ENCODE measurements at places on chromosomes 5 and 9.

- DNase-seq: no peak
Observed at GRCh38 chr9:21477466-21477865, 4.6 kb downstream of the IFNE start.

DNA sequence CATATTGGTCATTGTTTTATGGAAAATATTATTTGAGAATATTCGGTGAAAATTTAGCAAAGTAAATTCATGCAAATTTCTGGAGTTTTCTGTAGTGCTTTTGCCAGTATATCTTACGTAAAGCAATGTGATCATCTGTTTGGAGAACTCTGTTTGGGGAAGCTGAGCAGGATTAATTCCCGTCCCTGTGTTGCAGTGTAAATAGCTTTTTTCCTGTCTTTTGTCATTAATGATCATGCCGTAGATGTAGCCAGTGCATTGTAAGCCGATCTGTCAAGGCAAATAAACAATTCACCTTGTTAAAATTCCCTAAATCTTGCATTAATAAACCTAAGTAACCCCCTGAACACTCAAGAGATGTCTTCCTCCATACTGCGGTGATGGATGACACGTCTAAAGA, 39.2 kb downstream of the PPIC start:
- no peak for DNase-seq

DNA sequence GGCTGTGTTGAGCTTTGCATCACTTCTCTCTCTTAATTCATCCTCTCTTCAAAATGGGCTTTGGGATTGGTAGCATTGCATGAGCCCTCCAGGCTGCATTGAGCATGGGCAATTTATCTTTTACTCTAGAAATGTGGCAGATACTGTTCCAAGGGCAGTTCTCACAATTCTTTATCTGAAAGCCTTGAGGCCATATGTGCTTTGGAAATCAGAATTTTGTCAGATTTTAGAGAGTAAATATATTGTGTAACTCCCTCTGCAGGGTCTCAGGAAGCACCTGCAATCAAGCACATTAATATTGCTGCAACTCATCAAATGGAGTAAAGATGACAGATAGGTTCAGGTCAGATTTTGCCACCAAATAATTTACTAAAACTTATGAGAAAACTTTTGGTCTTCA, 17.6 kb downstream of the ALDOB start:
- no peak for DNase-seq

GRCh38 chr5:179288809-179289185, 56.5 kb downstream of the ADAMTS2 start:
- DNase-seq: no peak

GRCh38 chr5:159040181-159040580, 59.5 kb downstream of the EBF1 start:
- DNase-seq: no peak

DNA sequence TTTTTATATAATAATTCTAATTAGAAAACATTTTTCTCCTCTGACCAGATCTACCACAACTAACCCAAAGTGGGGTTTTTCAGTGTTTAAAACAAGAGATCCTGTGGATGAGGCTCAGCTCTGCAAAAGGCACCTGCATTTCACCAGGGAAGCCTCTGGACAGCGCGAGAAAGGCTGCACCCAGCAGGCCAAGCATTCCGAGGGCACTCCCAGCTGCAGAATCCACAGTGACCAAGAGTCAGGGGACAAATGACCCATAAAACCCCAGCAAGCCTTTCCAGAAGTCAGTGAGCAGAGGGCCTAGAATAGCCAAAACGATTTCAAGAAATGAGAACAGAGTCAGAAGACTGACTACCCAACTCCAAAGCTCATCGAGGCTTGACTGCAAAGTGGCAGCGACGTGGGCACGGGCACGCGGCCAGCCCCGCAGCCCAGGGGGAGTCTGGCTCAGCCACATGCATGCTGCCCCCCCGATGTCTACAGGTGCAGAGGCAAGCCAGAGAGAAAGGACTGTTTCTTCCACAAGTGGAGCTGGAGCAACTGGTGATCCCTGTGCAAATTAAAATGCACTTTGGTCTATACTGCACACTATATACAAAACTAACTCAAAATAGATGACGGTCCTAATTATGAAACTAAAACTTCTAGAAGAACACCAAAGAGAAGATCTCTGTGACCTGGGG, 26.2 kb downstream of the TPPP start:
- no peak for DNase-seq

DNA sequence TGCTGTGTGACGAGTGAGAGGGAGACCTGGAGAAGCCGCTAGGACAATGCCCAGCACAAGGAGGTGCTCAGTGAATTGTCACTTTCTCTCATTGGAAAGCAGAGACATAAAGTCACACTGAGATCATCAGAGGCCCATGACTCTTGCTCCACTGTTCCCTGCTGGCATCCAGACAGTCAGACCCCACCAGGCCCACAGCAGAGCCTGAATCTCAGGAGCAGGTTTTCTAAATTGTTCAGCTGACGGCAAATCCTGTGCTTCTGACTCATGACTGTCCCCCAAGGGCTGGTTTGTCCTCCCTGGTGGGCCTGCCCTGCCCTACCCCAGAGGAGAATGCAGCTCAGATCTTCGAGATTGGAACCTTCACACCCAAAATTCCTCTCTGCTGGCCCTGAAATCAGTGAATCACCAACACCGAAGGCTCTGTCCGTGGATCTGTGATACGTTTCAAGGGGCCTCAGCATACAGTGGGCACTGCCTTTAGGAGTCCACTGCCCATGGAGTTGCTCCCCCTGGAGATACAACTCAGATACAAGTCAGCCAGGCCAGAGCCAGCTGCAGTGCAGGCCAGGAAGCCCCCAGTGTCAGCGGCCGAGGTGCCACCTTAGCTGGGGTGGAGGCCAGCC, 2.7 kb downstream of the PTGES start:
- no peak for DNase-seq

DNA sequence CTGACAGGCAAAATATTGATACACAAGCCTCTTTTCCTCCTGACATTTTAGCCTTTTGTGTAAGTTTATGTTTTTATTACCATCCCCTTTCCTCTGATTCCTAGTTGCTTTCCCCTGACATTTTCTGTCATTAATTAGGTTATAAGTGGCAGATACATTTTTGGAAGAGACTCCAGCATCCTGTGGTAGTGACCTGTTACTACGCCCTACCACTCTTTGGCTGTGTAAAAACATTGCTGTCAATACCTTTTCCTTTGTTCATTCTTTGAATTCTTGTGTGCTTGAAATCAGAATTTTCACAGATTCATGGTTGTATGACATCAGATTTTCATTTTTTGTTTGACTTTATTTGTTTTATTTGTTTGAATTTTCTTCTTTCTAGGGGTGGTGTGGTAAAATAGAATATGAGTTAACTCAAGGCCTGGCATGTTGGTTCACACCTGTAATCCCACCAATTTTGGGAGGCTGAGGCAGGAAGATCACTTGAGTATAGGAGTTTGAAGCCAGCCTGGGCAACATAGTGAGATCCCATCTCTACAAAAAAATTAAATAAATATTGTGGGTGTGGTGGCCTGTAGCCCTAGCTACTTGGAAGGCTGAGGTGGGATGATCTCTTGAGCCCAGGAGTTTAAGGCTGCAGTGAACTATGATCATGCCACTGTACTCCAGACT, 43.4 kb downstream of the UBE2R2 start:
- DNase-seq: no peak

GRCh38 chr9:31034311-31034710, 1350.1 kb upstream of the ACO1 start:
- DNase-seq: no peak

GRCh38 chr9:130073373-130073772, 19.7 kb downstream of the GPR107 start:
- DNase-seq: no peak

GRCh38 chr5:149665416-149666175, 64.5 kb upstream of the PPARGC1B start:
- DNase-seq: no peak

DNA sequence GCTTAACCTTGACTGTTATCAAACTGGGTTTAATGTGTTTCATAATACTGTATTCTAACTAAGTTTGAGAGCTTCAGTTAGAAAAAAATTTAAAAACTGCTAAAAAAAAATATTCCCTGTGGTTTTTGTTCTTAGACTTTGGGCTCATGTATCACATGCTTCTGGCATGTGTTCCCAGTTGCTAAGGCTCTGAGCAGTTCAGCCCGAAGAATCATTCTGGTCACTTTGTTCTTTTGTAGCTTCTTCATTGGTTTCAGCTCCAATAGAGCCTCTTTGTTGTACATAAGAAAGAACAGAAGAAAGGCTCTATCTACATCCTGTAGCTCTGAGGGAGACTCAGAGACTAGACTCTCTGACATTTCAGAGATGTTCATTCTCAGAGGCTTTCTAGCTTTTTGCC, 25.6 kb downstream of the KCNN2 start:
- DNase-seq: no peak

DNA sequence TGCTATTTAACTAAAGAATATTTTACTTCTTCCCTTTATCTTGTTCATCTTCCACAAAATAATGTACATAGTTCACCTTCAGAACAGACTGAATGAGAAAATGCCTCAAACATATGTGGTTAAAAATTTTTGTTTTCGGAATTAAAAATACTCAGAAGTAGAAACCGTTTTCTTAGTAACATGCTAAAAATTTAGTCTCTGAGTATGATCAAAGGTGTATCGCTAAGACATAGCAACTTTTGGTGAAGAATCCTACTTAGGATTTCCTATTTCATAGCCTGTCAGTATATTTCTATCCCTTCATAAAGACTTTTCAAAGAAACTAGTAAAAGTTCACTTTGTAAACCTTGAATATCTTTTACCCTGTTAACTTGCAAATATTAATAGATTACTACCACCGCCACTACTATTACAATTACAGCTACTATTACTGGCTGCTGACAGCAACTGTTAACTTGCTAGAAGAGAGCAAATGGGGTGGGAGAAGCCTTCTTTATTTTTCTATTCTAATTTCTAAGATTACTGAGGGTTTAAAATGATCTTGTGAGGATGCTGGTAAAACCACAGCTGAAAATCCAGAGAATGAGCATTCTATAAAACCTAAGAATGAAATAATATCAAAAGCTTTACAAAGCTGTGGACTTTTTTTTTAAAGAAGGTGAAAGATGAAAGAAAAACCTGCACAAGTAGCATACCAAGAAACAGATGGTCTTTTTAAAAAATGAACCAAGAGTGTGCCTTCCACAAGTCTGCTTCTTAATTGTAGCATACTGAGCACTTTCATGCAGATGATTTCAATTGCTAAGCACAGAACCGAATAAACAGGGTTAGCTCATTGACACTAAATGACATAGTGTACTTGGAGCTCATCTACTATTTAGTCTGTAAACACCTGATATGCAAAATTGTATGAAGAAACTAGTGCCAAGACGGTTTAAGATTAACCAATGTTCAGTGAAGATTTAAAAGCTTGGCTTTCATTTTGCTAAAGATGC, 246.3 kb upstream of the EFNA5 start:
- DNase-seq: no peak

GRCh38 chr9:84397822-84398221, 57.3 kb upstream of the SLC28A3 start:
- DNase-seq: peak; percentile 21

GRCh38 chr9:15248621-15249020, 58.4 kb downstream of the TTC39B start:
- no peak for DNase-seq

DNA sequence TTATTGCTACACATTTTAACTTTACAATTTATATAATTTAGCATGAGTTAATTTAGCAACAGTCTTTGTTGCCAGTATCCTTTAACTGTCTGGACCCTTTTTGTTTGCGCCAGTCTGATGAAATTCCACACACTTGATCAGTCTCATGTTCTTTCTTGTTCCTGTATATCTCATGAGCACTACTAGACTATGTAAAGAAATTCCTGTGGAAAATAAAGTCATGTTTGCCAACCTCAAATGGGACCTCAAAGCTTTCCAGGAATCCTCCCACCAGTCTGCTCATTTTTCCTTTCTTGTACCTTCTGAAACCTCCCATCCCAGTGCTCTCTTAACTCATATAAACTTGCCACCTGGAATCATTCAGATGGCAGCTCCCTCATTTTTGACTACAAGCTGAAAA, 8.0 kb downstream of the DMXL1 start:
- no peak for DNase-seq

DNA sequence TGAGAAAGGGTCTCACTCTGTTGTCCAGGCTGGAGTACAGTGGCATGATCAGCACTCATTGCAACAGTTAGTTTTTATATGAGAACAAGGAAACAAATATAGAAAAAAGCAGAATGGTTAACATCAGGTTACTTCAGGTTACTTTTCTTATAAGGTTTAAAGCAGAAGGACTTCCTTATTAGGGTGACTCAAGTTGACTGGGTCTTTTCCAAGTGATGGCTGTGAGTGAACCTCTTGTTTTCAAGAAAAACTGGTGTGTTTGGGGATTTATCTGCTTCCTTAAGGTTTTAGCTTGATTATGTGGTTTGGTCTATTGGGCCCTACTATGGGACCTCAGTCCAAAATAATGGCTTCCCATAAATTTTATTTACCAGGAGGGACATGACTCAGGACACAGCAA, 99.2 kb downstream of the ARRDC3 start:
- peak; percentile 57 for DNase-seq

- no peak for DNase-seq
Observed at GRCh38 chr9:133991214-133991921, 756 bp downstream of the VAV2 start.

DNA sequence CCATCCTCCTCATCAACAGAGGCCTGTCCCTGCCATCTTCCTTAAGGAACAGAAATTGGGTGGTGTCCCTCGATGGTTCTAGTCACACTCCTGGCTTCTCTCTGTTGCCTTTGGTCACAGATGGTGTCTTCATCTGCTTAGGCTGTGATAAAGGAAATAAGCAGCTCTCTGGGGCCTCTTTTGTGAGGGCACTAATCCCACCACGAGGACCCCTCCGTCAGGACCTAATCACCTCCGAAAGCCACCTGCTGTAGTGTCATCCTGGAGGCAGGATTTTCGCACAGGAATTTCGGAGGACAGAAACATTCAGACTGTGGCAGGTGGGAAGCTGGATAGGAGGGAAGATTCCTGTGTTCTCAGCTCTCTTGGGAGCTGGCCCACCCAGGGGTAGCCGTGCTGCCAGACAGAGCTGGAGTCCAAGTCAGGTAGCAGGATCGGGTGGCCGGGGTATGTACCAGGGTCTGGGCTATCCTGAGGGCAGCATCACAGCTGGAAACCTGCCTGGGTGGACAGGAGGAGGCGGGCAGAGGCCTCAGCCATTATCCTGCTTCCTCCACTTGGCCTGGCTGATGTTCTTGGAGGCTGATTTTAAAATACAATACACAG, 59.5 kb downstream of the ANKRD33B start:
- no peak for DNase-seq

DNA sequence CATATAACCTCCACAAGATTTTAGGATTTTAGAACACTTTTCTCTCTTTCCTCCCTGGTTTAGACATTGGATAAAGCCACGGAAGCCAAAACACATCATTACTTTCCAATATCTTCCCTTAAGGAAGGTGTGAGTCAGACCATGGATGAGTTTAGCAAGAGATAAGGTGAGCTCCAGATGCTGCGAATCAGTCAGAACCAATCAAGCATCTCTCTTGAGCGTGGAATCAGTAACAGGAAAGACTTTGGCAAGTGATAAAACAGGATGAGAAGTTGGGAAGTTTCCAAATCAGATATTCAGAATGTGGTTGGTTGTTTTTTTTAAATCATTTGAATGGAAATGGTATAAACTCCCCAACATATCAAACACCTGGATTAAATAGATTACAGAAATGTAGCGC, 397.8 kb downstream of the EFNA5 start:
- no peak for DNase-seq

- no peak for DNase-seq
Observed at GRCh38 chr9:97924386-97924785, 2.1 kb upstream of the TRMO start.

All from AG04449 (cell line).